ENCODE measurements at places on chromosomes 4 and X. TPM values are rescaled to one million over a fixed set of nuclear protein-coding genes. Genes with fewer than 3 reads are reported as not detected.

Gene UGT8
- total RNA-seq = 8.3 TPM

DNA sequence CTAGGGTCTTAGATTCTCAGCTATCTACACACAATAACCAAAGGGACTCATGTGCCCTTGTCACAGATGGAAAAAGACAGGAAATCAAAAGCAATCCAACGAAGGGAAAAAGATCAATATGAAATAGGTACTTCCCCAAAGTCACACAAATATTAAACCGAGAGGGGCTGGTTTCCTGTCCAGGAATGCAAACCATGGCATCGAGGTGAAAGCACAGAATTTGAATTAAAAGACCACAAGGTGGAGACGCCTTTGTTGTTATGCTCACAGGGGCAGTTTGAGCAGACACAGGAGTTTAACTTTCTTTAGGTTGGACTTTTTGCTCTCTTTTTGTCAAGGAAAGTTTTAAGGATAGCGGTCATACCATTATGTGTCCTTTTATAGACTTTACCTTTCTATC is 14.3 kb downstream of the H2BW1 start:
- no peak for ATAC-seq

DNA sequence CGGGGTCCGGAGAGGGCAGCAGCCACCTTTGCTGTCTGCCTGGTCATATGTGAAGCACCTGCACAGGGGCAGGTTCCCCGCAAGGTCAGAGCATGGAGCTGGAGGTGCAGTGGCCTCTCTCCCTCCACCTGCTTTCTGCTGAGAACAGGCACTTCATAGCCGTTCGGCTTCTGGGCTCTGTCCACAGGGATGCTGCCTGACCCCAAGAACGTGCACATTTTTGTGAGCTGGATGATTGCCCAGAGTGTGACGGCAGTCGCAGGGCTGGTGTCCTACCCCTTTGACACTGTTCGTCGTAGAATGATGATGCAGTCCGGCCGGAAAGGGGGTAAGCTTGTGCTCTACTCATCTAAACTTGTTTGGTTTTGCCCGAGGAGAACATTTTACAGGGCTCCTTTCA is 2.5 kb downstream of the SLC25A4 start:
- ATAC-seq = no peak

- ATAC-seq = no peak
Measured at GRCh38 chrX:136387951-136388502, 87.3 kb downstream of the ADGRG4 start.

- no peak for ATAC-seq
Measured at GRCh38 chr4:8307121-8307520, 37.6 kb downstream of the HTRA3 start.

DNA sequence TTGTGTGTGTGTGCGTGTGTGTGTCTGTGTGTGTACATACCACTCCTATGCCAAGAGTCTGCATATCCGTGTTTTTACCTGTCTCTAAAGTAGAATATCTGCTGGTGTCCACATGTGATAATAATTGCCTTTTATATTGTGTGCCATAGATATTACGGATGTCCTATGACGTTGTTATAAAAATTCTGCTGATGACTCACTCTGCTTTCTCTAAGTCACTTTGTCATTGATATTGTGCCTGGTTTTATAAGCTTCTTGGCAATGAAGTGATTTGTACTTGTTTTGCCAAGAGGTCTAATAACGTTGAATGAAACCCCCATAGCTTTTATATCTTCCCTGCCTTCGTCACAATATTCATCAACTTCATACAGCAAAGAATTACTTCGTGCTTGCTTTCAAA is 102.6 kb upstream of the C1GALT1C1 start:
- ATAC-seq = no peak

DNA sequence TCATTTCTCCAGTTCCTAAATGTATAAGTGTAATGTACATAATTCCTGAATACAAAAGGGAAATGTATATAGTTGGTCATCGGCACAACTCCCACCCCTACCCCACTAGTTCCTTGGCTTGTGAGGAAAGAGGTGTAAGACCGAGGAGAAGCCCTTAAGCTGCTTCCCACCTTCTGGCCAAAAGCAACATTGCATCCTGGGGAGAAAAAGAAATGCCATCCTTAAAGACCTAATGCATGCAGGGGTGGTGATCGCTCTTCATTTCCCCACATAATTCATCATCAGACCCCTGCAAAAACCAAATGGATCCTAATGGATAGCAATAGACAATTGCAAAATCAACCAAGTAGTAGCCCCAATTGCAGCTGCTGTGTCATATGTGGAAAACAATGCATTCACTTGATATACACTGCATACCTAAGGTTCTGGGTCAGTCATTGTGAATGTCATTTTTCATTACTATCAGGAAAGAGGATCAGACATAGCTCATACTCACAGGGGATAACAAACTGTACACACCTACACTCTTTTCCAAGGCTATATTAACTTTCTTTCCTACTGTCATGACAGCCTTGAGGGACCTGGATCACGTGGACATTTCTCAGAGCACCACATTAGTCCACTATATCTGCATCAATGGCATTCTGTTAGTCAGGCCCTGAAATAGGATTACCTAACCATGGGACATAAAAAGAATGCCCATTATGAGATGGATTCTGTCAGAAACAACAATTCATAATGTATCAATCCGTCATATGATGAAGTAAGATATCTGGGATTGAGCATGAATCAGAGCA is 31.7 kb upstream of the NFXL1 start:
- ATAC-seq = no peak

DNA sequence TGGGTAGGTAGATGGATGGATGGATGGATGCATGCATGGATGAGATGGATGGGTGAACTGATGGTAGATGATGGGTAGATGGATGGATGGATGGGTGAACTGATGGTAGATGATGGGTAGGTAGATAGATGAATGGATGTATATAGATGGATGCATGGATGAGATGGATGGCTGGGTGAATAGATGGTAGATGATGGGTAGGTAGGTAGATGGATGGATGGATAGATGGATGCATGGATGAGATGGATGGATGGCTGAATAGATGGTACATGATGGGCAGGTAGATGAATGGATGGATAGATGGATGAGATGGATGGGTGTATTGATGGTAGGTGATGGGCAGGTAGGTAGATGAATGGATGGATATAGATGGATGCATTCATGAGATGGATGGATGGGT is 15.1 kb upstream of the SLC25A6 start:
- ATAC-seq = no peak

GRCh38 chr4:135552131-135552530 is 1350.5 kb upstream of the PABPC4L start:
- ATAC-seq = no peak

DNA sequence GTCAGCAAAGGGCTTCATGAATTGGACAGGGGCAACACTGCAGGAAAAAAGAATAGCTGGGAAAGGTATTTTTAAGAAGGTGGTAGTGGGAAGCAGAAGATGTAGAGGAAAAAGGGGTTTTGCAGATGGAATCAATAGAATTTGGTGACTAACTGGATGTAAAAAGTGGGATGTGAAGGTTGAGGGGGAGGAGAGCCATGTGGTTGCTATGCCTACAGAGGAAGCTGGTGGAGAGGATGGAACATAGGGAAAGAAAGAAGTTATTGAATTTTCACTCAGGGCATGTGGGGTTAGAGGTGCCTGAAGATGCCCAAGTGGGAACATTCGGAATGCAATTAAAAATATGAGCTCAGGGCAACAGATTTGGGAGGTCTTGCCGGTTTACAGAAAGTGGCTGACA is 33.0 kb downstream of the REELD1 start:
- ATAC-seq = no peak

DNA sequence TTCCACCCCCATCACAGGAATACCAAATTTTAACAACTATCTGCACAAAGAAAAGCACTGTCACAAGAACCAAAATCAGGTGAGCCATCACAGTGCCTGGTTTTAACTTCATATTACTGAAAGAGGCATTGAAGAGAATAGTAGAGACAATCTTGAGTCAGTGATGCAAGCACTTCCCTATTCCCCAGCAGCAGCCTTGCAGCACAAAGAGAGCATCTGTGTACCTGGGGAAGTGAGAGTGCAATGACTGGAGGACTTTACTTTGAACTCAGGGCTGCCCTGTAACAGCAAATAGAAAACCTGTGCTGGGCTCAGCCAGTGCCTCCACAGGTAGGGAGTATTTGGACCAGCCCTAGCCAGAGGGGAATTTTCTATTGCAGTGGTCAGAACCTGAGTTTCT is 361.8 kb downstream of the TEX13C start:
- no peak for ATAC-seq

Gene NOX1
- total RNA-seq = 0.09 TPM

Gene ZBED1
- 14.1 TPM for total RNA-seq

Data from motor neuron (in vitro differentiated cells).